ENCODE measurements at places on chromosomes 16 and 17.

- no peaks in the 10 kb centered on the region for H3K4me1 ChIP-seq
- no peak overlapping the region for H3K27ac ChIP-seq
- H3K4me3 ChIP-seq = no peak overlapping the region
- no peaks in the 10 kb centered on the region for H3K36me3 ChIP-seq
- no peak for DNase-seq
Observed at GRCh38 chr17:28293994-28294393, 25.0 kb upstream of the TMEM97 start.

- H3K27me3 ChIP-seq = no peaks in the 10 kb centered on the region
- no peak overlapping the region for H3K4me3 ChIP-seq
- no peak overlapping the region for H3K27ac ChIP-seq
- peak; percentile 32 for DNase-seq
- H3K4me1 ChIP-seq = peaks cover 7% of the 10 kb centered on the region
Observed at GRCh38 chr16:2919511-2920255, 8.0 kb downstream of the FLYWCH1 start.

DNA sequence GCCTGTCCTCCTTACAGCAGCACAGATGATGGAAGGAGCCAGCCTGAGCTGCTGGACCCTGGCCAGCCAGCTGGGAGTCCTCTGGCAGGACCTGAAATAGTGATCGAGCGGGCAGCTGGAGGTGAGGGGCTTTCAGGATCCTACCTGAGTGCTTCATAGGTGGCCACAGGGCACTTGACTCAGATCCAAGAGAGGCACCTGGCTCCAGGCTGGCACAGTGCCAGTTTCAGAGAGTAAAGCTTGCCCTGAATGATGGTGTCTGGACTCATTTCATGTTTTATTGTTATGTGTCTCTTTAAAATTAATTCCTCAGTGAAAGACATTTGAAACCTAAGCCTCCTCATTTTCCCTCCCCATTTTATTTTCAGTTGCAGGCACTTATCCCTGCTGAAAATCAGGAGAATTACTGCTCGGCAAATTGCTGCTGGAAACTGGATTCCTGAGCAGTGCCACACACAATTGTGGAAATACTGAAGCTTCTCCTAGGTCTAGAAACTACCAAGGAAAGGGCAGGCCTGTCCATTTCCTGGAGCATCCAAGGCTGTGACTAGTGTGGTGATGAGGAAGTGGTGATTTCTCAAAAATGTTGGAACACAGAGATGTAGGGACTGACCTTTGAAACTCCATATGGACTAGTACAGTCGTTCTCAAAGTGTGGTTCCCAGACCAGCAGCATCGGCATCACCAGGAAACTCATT is 16.1 kb upstream of the ADAMTS18 start:
- H3K27me3 ChIP-seq = peaks cover 2% of the 10 kb centered on the region
- no peak overlapping the region for H3K27ac ChIP-seq
- H3K4me3 ChIP-seq = no peak overlapping the region
- no peak for DNase-seq
- H3K36me3 ChIP-seq = no peaks in the 10 kb centered on the region

GRCh38 chr17:27669850-27670249 is 38.9 kb downstream of the LGALS9 start:
- H3K27me3 ChIP-seq = no peaks in the 10 kb centered on the region
- no peak overlapping the region for H3K4me3 ChIP-seq
- H3K27ac ChIP-seq = no peak overlapping the region

- H3K4me3 ChIP-seq = peak overlapping the region; percentile 48
- no peaks in the 10 kb centered on the region for H3K4me1 ChIP-seq
- no peak overlapping the region for H3K27ac ChIP-seq
- peak; percentile 18 for DNase-seq
- H3K27me3 ChIP-seq = peaks cover 16% of the 10 kb centered on the region
Observed at GRCh38 chr16:1152123-1152638, 725 bp upstream of the CACNA1H start.

DNA sequence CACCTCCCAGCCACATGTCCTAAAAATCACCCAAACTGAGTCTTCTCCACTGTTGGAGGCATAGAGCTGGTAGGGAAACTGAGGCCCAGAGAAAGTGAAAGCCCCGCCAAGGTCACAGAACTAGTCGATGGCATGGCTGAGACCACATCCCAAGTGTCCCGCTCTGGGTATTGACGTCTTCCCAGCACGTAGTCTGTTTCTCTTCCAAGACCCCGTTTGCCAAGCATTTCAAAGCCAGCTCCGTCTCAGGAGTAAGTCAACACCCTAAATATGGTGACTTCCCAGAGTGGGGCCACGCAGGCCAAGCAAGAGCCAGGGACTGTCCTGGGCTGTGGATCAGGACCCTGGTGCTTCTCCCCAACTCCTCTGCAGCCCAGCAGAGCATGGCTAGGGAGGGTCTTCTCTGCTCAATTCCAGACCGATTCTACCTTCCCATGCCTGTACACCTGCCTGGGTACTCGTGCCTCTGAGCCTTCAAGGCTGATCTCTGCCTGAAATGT is 19.7 kb downstream of the PITPNM3 start:
- H3K4me1 ChIP-seq = no peaks in the 10 kb centered on the region
- no peak overlapping the region for H3K4me3 ChIP-seq
- no peak overlapping the region for H3K27ac ChIP-seq
- H3K36me3 ChIP-seq = no peaks in the 10 kb centered on the region

DNA sequence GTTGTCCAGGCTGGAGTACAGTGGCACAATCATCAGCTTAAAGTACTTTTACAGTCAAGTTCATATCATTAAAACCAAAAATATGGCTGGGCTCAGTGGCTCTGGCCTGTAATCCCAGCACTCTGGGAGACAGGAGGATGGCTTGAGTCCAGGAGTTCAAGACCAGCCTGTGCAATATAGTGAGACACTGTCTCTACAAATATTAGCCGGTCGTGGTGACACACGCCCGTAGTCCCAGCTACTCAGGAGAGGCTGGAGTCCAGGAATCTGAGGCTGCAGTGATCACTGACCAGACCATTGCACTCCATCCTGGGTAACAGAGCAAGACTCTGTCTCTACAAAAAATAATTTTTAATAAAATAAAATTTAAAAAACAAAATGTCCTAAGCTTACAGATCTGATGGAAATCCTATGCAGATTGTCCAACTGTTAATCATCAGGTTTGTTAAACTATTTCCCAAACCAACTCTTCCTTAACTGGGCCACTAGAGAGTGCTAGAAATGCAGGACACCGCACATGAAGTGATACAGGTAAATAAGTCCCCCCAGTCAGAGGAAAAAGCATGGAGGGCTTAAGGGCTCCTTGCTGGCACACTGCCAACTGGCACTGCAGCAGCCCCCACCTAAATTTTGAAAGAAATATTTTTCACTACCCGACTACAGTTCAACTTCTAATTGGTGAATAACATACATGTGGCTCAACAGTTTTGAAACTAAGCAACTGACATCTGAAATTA is 2.8 kb downstream of the USP22 start:
- H3K27me3 ChIP-seq = no peaks in the 10 kb centered on the region
- peaks cover 50% of the 10 kb centered on the region for H3K4me1 ChIP-seq
- H3K36me3 ChIP-seq = peaks cover 29% of the 10 kb centered on the region
- H3K4me3 ChIP-seq = peak overlapping the region; percentile 99

DNA sequence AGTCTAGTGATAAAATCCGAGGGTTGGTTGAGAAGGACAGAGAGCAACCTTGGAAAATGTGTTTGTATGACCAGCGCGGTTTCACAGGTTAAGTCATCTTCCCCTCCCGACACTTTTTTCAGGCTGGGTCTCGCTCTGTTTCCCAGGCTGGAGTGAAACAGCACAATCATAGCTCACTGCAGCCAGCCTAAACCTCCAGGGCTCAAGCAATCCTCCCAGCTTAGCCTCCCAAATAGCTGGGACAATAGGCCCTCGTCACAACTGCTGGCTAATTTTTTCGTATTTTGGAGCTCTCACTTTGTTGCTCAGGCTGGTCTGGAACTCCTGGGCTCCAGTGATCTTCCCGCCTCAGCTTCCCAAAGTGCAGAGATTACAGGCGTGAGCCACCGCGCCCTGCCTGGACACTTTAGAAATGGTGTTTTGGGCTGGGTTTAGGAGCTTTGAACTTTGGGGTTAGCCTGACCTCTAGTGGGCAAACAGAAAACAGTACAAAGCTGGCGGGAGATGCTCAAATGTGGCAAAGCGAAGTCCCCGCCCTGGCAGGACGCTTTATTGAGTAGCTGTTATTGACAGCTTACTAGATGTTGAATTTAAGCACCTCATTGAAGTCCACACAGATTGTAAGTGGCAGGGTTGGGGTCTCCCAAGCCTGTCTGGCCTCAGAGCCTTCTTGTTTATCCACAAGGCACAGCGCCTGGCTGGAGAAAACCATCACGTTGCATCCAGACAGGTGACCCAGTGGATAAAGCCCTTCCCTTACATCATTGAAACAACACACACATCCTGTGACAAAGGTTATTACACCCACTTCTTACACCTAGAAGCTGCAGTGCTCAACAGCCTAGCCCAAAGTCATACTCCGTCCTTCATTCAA is 34.7 kb upstream of the RBBP6 start:
- H3K4me1 ChIP-seq = no peaks in the 10 kb centered on the region
- H3K36me3 ChIP-seq = no peaks in the 10 kb centered on the region
- H3K4me3 ChIP-seq = no peak overlapping the region
- no peak overlapping the region for H3K27ac ChIP-seq
- DNase-seq = peak; percentile 50
- peaks cover 6% of the 10 kb centered on the region for H3K27me3 ChIP-seq

GRCh38 chr16:49734331-49734730 is 121.6 kb downstream of the ZNF423 start:
- H3K27ac ChIP-seq = no peak overlapping the region
- DNase-seq = no peak
- H3K4me1 ChIP-seq = no peaks in the 10 kb centered on the region

DNA sequence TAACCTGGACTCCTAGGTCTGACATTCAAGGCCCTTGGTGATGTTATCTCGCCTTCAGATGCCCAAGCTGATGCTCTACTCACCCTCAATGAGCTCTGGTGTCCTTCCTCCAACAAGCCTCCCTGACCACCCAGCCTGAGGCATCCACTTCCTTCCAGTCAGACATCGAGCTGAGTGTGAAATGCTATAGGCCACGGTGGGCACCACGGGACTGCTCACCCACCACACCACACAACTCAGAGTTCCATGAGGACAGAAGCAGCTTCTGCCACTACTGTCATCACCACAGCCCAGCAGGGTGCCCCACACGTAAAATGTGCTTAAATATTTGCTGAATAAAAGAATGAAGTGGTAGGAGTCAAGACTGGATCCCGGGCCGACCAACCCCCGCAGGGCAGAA is 12.0 kb downstream of the CREBBP start:
- peaks cover 36% of the 10 kb centered on the region for H3K4me1 ChIP-seq
- H3K36me3 ChIP-seq = peaks cover 3% of the 10 kb centered on the region
- H3K4me3 ChIP-seq = no peak overlapping the region
- H3K27ac ChIP-seq = no peak overlapping the region
- DNase-seq = no peak
- H3K27me3 ChIP-seq = no peaks in the 10 kb centered on the region

DNA sequence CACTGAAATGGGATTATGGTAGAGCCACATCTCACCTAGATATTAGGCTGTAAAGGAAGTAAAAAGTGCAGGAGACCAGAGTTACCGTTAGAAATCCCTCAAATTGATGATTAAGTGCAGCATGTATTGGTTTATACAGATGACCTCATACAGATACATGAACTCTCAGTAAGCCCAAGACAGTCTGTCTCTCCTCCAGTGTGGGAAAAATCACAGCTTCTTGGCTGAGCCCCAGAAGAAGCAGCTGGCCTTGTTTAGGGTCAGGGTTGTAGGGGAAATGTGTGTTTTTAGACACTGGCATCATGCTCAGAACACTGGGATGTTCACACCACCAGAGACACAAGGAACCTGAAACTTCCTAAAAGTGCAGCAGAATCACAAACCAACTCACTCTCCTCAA is 135.9 kb downstream of the KATNIP start:
- H3K36me3 ChIP-seq = no peaks in the 10 kb centered on the region
- no peak overlapping the region for H3K27ac ChIP-seq

- no peaks in the 10 kb centered on the region for H3K27me3 ChIP-seq
- no peak overlapping the region for H3K4me3 ChIP-seq
- peaks cover 2% of the 10 kb centered on the region for H3K36me3 ChIP-seq
- H3K4me1 ChIP-seq = peaks cover 18% of the 10 kb centered on the region
- DNase-seq = no peak
- no peak overlapping the region for H3K27ac ChIP-seq
Observed at GRCh38 chr16:70294385-70295025, 4.5 kb upstream of the DDX19B start.

Data from T-helper 2 cell treated with Interferon-gamma antibody and Interleukin-4, amounts not matched to agents 5 μg/mL and 100 μg/mL, for 36 hours (primary cell).